ENCODE measurements at places on chromosomes 12 and 14. TPM values are rescaled to one million over a fixed set of nuclear protein-coding genes. Genes with fewer than 3 reads are reported as not detected.

DNA sequence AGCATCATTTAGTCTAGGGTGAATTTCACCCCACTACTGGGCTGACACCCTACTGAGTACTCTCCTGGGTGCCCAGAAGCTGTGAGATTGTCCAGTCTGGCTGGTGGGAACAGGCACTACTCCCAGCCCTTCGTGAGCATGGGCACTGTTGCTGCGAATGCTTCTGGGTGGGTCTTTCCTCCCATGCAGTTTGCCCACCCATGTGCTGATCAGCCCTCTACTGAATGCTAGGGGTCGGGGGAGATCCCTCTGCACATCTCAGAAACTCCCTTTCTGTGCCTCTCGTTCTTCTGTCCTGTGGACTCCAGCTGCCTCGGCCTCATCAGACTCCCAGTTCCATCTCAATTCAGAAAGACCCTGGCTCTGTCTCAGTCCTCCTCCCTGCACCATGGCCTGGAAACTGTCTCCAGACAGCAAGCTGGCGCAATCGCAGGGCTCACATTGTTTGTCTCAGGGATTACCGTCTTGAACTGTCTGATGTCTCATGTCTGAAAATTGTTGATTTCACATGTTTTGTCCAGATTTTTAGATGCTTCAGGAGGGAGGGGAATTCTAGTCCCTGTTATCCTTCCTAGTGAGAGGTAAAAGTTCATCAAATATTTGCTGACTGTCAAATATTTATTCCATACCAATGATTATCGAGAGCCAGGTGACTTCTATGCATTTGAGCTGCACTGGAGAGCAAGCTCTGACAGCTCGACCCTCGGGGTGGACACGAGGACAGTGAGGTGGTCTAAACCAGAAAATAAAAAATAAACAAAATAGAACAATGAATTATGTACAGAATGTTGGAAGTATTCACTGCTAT, 316.6 kb upstream of the RTL1 start:
- DNase-seq: no peak

GRCh38 chr12:45224311-45224710, 8.4 kb downstream of the ANO6 start:
- DNase-seq: no peak

DNA sequence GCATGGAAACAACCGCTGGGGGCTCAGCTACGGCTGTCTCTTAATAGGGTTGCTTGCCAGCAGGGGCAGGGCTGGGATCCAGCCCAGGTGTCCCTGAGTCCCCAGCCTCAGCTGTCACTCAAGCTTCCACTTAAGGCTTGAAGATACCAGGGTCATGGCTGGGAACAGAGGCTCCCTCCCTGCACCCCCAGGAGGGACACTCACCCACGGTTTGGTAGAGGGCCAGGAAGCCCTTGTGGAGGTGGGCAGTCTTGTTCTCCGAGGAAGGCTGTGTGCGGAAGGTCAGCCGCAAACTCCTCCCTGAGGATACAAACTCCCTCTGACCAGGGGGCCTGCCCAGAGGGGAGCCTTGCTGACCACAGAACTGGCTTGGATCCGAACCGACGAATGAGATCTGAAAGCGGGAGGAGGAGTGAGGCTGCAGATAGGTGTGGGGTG, 7.3 kb downstream of the C1RL start:
- no peak for DNase-seq

- DNase-seq: peak; percentile 82
Measured at GRCh38 chr12:6335451-6336078, 6.3 kb downstream of the TNFRSF1A start.

DNA sequence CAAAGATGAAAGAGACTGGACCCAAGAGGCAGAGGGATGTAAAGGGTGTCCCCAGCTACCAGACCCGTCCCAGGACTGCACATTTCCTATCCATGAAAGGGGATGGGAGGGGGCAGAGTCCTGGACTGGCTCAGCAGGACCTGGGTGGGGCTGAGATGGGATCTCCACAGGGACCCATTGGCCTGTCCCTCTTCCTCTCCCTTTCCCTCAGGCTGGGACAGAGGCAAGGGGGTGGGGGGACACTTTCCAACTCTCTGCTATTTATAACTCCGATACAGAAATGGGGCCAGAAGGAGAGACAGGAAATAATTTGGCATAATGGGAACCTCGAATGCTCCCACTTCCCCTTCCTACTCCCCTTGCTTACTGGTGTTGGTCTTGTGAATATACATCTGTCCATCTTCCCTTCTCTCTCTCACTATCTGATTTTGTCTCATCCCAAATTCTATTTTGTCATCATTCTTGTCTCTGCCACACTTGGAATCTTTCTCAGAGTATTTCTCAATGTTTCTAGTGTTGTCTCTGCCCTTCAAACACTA, 1.1 kb upstream of the ITGA7 start:
- no peak for DNase-seq

- peak; percentile 88 for DNase-seq
Measured at GRCh38 chr12:66048835-66049537, 81.6 kb downstream of the LLPH start.

GALNT9 gene
- total RNA-seq: not detected

BEST3 gene
- total RNA-seq: not detected

Data from bronchial epithelial cell (primary cell).